Tibial nerve (tissue), 4 donors: ENCODE measurements at places on chromosomes 13 and 19.

- no peak for DNase-seq
- H3K27ac ChIP-seq, result no peak overlapping the region
- H3K27me3 ChIP-seq, result no peaks in the 10 kb centered on the region
- H3K4me1 ChIP-seq, result no peaks in the 10 kb centered on the region
- no peaks in the 10 kb centered on the region for H3K36me3 ChIP-seq
Measured at GRCh38 chr13:66623129-66623820, 606.9 kb downstream of the PCDH9 start.

DNA sequence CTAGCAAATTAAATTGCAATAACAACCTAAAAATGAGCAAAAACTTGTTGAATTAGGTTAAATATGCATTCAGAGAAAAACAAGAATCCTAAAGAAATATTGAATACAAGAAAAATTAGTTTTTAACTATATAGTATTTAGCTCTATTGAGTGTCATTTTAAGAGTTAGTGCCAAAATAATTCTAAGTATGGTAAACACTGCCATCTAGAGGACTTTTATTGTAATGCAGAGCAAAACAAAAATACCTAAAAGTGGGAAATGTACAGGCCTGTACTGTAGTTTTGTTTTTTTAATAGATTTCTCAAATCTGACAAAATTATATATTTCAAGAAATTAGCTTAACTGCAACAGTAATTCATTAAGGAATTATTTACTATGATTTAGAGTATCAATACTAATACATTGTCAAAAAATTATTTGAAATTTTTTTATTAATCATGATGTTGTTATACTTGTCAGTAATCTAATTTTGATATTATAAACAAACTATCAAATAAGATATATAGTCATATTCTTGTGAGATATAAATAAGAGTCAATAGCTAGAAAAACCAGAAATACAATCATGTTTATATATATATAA, 8.2 kb upstream of the PCDH9 start:
- H3K4me3 ChIP-seq, result no peak overlapping the region
- H3K27ac ChIP-seq, result no peak overlapping the region
- H3K36me3 ChIP-seq, result no peaks in the 10 kb centered on the region
- H3K4me1 ChIP-seq, result peaks cover 8% of the 10 kb centered on the region

- H3K4me1 ChIP-seq, result no peaks in the 10 kb centered on the region
- no peaks in the 10 kb centered on the region for H3K27me3 ChIP-seq
- H3K36me3 ChIP-seq, result no peaks in the 10 kb centered on the region
- H3K4me3 ChIP-seq, result no peak overlapping the region
- H3K27ac ChIP-seq, result no peak overlapping the region
Measured at GRCh38 chr19:42658076-42658475, 63.4 kb upstream of the CEACAM8 start.

- H3K4me1 ChIP-seq, result no peaks in the 10 kb centered on the region
- H3K27ac ChIP-seq, result no peak overlapping the region
- no peak for DNase-seq
- H3K4me3 ChIP-seq, result no peak overlapping the region
Measured at GRCh38 chr13:28467034-28467433, 27.9 kb downstream of the FLT1 start.

- no peak overlapping the region for H3K4me3 ChIP-seq
- DNase-seq, result no peak
- no peaks in the 10 kb centered on the region for H3K27me3 ChIP-seq
Measured at GRCh38 chr13:50810998-50811397, 32.5 kb downstream of the DLEU7 start.

DNA sequence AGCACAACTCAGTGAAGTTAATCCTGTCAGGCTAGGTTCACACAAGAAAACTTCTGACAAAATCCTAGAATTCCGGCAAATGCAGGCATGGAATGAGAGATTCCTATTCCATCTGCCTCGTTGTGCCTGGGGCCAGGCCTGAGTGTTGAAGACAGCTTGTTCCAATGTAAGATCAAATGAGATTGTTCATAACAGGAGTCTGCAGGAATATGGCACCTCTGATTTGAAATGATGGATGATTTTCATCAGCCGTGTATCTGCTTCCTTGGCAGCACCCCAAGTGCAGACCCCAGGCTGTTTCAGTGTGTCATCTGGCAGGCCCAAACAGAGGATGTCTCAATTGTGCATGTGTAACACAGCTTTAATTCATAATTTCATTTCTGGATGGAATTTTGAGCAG, 35.3 kb upstream of the SACS start:
- H3K4me1 ChIP-seq, result no peaks in the 10 kb centered on the region
- H3K27me3 ChIP-seq, result no peaks in the 10 kb centered on the region
- H3K36me3 ChIP-seq, result no peaks in the 10 kb centered on the region
- no peak overlapping the region for H3K27ac ChIP-seq
- no peak overlapping the region for H3K4me3 ChIP-seq
